ENCODE measurements at places on chromosomes 3 and 15. TPM values are rescaled to one million over a fixed set of nuclear protein-coding genes. Genes with fewer than 3 reads are reported as not detected.

- no peak for DNase-seq
Observed at GRCh38 chr3:143648218-143648617, 200.1 kb downstream of the SLC9A9 start.

DNA sequence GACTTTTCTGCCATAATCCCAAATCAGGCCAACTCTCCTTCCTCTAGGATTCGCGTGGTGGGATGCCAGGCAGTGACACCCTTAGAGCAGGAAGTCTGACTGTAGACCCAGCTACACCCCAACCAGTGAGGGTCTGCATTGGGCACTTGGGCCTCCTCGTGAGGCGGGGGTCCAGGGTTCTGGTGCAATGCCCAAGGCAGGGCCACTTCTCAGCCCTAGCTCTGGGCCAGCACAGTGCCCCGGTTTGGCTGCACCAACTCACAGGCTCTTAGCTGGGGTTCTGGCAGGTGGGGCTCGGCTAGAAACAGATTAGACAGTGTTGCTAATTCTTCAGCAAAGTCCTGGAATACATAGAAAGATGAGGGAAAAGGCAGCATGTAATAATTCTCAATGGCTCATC, 12.7 kb downstream of the CDAN1 start:
- no peak for DNase-seq

DNA sequence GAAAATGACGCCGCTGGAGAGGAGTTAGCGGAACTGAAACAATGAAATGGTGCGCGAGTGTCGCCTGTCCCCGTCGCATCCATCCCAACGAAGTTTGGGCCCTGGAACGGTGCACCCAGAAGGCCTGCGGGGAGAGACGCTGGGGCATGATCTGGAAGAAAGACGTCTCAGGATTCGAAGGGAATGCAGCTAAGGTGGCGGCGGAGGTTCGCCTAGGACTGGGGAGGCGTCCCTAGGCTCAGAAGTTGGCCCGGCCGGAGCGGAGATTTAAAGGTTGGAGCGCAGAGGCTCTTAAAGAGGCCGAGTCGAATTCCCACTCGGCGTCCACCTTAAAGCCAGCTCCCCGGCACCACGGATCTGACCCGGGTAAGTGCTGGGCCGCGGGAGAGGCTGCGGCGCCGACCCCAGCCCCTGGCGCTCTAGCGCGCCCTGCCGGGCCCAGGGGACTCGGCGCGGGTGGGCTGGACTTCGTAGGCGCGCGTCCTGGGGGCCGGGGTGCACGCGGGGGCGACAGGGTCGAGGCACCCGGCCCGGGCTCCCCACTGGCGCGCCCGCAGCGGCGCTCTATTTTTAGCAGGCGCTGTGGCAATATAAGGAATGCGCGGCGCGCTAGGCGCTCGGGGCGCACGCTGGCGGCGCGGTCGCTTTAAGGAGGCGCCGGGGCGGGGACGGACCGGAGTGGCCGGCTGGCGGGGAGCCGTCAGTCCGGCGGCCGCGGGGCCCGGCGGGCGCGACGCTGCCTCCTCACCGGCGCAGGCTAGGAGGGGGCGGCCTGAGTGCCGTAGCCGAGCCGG, at the start of gene MRAS:
Gene MRAS, plus strand, starts transcription at position 620 of the 794 bp plus-strand sequence. CDS start 24,305 bp downstream, outside the sequence.
- peak; percentile 93 for DNase-seq

DNA sequence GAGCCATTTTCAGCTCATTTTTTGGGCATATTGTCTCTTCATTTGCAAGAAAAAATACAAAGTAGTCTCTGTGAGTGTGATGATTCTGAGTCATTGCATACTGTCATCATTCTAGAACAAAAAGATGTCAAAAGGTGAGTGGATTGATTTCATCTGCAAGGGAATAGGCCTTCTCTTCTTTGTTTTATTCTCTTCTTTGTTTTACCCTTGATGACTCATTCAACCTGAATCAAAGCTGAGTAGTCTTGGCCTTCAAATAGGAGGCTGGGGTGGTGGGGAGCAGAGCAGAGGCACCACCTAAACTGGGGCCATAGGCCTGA, 25.4 kb downstream of the CYP19A1 start:
- DNase-seq, result no peak

DNA sequence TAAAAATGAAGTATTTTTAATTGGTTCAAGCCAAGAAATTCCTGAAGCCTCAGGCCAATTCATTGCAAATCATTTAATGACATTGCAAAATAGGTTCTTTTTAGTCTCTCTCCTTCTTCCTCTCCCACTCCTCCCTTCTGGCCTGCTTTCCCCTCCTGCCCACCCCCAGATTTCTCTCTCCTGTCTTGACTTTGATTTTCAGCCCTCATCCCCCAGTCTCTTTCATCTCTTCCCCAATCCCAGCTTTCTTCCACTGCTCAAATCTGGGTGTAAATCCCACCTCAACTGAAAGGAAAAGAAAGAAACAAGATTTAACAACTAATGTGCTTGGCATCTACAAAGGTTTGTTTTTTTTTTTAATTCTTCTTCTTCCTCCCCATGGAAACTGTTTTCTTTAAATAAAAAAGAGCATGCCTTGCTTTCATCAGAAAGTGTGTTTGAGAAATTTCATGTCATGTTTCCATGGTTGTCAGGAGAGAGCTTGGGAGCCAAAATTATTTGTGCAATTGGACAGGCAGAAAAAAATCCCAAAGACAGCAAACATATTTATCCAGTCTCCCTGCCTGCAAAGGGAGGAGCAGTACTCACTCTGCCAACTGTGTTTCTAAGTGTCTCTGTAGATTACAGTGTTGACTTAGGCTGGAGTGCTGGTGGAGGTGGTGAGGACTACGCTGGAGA, 50.4 kb downstream of the BOC start:
- DNase-seq, result no peak

DNA sequence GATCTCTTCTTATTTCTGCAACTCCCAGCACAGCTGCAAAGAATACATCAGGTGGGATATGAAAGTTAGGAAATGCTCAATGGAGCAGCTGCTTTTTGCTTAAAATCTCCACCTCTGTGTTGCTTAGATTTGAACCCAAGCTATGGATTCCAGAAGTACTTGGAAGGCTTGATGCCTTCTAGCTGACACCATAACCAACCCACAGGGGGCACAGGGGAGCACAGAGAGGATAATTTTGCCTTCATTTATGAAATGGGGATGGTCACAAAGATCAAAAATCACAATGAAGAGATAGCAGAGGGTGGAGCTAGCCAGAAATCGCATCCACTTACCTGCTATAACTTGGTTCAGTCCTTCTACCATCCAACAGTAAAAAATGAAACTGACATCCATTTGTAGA, 75.7 kb downstream of the DUT start:
- DNase-seq, result peak; percentile 31

DNA sequence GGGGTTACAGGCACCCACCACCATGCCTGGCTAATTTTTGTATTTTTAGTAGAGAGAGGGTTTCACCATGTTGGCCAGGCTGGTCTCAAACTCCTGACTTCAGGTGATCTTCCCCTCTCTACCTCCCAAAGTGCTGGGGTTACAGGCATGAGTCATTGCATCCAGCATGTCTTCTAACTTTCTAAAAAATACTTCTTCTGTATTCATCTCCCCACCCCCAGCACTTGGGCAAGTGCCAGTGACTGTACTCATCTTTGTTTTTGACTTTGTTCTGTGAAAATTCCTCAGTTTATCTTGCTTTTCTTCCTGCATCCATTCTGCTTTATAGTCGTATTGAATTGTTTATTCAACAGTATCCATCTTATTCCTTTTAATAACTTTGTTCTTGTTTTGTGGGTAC, 47.6 kb downstream of the ARIH1 start:
- DNase-seq, result no peak

DNA sequence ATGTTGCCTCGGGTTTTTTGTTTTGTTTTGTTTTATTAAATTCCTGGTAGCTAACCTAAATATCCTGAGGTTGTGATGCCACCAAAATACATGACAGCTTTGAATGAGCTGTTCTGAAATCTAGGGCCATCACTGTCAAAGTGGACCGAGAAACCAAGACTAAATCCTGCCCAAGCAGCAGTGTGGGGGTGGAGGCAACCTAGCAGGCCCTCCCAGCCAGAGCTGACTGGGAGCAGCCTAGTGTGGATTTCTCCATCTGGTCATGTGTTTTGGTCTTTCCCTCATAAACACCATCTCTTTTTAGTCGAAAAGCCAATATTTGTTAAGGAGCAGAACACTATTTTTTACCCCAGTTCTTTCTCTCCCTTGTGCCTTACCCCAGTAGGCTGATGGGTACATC, 52.2 kb downstream of the LARS2 start:
- DNase-seq, result no peak

- DNase-seq, result no peak
Observed at GRCh38 chr15:86765281-86765680, 685.6 kb downstream of the AGBL1 start.

The CCDC39 gene
- total RNA-seq, result not detected
